GM03348 (cell line): ENCODE measurements at places on chromosomes 12 and 14.

DNA sequence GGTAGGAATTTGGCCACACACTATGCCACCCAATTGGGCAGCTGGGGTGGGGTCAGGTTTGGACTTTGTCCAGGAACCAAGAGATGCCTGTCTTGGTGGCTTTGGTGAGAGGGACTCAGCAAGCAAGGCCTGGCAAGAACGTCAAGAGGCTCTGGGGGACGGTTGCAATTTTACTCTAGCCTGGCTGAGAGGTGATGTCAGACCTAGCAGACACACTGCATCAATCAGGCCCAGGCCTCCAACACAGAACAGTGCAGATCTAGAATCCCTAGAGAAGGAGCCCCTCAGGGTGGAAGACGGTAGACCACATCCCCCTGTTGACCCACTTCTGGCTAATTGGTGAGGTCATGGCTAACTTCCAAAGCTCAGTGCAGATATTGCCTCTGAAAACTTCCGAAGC lies 1.6 kb upstream of the UNC119B start:
- no peak for DNase-seq

- no peak for DNase-seq
Measured at GRCh38 chr14:95944462-95944861, 67.8 kb downstream of the TUNAR start.

DNA sequence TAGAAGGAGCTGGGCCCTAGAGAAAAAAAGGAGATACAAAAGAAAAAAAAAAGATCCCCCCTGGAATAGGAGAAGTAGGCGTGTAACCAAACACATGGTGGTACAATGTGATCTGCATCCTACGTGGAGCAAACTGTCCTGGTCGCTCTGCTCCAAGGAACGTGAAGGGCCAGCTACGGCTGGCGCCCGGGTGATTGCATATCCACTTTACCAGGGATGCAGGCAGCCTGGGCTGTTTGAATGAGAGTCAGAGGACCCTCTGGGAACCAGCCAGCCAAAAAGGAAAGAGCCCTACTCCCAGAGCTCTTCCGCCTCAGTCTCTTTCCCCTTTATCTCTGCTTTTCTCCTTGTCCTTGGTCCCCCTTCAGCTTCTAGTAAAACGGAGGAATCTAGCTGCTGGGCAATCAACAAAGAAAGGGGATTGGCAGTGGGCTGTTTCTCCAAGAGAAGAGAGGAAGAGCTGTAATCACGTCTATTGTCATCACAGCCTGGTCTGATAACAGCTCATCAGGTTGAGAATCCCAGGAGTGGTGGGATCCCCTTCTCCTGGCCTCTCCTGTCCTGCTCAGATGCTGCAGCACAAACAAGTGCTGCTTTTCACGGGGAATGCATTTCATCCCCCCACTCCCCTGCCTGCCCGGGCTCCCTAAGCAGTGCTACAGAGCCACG lies 156.0 kb downstream of the ADCK1 start:
- DNase-seq: no peak

GRCh38 chr14:55713486-55713885 lies 133.5 kb downstream of the KTN1 start:
- no peak for DNase-seq

- DNase-seq: no peak
Measured at GRCh38 chr12:113347892-113348291, 10.5 kb upstream of the PLBD2 start.

GRCh38 chr14:101236496-101237251 lies 324.6 kb upstream of the DIO3 start:
- no peak for DNase-seq

DNA sequence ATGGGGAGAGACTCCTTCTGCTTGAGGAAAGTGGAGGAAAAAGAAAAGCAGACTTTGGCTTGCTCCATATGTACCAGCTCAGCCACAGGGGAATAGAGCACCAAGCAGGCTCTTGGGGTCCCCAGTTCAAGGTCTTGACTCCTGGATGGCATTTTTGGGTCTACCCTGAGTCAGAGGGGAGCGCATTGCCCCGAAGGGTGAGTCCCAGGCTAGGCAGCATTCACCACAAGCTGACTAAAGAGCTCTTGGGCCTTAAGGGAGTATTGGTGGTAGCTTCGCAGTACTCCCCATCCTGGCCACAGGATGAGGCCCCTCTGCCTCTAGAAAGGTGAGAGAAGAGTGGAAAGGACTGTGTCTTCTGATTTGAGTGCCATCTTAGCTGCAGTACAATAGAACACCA lies 19.8 kb upstream of the UNC79 start:
- DNase-seq: no peak

GRCh38 chr14:60652674-60653651 lies 3.7 kb upstream of the SIX1 start:
- DNase-seq: no peak

- no peak for DNase-seq
Measured at GRCh38 chr12:2642176-2642892, 152.4 kb upstream of the FKBP4 start.

DNA sequence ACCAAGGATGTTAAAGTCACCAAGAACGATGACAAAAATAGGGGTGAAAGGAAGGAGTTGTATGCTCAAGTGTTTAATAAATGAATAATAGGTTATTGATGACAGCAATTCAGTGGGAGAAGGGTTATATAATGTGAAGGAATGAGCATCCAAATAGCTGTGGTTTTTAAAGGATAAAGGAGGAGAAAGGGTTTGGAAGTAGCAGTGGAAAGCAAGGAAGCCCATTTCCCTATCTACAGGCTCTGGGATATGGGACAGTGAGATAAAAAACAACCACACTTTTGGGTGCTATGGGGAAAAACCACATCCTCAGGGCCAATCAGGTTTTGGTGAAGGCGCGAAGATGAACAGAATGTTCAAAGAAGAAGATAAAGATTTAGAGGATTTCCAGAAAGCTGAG lies 258.6 kb downstream of the ZFP36L1 start:
- no peak for DNase-seq

DNA sequence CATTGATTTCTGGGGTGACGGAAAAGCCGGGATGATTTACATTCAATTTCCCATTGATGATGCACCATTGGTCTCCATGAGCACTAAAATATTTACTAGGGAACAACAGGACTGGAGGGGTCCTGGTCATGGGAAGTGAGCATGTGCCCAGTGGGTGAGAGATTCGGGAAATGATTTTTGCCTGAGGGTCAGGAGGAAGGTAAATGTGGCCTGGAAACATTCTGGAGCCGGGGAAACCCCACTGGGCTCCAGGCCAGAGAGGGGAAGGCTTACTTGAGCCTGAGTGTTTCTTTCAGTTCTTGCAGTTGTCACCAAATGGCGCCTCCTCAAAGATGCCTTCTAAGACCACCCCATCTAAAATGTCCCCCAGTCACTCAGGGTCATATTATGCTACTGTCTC lies 532.3 kb upstream of the TBX3 start:
- DNase-seq: no peak

DNA sequence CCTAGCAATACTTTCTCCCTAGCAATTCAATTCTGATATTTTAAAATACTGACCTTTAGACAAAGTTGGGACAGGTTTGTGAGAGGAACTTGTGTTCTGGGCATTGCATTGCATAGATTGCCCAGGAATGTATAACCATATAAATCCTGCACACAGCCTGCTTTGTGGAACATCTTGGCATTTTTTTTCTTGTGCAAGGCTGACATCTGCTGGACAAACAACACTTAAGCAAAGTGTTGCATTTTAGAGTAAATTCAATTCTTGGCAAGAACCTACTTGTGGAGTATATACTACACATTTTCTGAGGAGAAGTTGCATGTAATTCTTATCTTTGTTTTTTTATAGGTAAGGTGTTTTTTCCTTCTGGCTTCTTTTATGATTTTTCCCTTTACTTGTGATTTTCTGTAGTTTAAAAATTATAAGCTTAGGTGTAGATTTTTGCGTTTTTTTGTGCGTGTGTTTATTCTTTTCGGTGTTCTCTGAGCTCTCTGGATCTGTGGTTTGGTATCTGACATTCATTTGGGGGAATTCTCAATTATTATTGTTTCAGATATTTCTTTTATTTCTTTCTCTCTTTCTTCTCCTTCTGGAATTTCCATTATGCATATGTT lies 26.4 kb downstream of the TESPA1 start:
- peak; percentile 72 for DNase-seq

DNA sequence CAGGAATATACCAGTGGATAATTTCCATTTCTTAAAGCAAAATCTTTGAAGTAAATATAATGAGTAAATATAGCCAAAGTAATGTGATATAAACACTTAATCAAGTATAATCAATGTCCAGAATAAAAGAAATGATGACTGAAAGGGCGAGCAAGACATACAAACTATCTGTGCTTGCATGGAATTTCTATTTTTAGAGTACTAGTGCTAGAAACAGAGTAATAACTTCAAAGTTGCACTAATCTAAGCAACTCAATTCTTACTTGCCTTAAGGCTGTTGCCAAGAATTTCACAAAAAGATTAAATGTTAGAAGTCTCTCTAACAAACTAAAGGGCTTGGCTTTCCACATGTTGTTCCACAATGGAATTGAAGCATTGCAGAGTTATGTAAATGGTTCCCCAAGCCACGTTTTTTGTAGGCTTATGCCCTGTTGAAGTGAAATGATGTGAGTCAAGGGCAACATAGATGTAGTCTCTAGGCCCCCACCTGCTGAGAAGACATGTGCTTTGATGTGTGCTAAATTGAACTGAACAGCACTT lies 175.0 kb upstream of the LMNTD1 start:
- DNase-seq: no peak

GRCh38 chr12:3667485-3667884 lies 85.4 kb downstream of the CRACR2A start:
- no peak for DNase-seq

- no peak for DNase-seq
Measured at GRCh38 chr14:91126761-91127160, 12.9 kb downstream of the DGLUCY start.

DNA sequence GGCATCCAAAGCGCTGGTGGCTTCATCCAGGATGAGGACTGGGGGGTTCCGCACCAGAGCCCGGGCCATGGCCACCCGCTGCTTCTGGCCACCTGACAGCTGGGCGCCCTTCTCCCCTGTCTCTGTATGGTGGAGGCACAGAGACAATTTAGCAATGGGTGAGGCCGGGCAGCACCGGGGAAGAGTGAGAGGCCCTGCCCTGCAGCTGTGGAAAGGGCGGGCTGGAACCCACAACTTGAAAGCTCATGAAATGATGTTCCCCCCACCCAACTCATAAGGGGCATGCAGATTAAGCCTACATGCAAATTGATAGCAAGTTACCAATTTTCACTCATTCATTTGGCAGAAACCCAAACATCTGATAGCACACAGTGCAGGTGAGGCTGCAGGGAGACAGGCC lies 34.1 kb downstream of the ABCB9 start:
- DNase-seq: no peak

GRCh38 chr12:124837958-124838803 lies 25.5 kb downstream of the SCARB1 start:
- peak; percentile 91 for DNase-seq

DNA sequence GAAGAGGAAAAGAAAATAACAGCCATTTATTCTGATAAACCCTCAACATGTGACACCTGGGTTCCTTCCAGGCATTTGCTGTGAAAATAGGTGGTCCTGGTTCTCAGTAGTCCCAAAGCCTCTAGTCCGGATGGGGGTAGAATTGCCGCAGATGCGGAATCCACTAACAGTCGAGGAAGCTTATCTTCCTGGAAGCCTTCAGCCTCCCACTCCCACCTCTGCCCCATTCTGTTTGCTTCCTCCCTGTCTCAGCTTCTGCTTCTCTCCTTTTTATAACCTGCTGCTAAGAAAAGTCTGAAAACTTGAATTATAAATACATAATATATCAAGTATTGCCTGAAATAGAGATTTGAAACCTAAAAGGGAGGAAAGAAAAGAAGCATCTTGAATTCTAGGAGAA lies 14.0 kb upstream of the MAP3K9 start:
- DNase-seq: no peak

DNA sequence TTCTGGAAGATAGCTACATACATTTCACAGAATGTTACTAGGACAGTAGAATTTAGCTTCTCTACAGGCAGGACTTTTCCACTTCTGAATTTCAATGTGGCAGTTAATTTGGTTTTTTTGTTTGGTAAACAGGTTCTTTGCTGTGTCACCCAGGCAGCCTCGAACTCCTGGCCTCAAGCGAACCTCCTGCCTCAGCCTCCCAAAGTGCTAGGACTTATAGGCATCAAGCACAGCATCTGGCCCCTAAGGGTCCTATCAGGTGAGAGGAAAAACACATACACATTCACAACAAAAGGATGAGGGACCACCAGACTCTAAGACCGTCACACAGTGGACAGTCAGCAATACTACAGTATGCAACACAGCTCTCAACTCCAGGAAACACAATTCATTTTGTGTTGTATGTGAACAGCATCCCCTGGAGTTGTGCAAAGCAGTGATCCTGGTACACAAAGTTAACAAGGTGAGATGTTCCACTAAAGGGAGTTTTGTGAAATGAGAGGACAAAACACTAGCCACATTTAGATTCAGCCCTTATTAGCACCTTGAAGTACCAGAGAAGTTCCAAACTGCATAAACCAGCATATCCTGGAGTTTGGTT lies 6.9 kb downstream of the ATP2B1 start:
- DNase-seq: no peak

DNA sequence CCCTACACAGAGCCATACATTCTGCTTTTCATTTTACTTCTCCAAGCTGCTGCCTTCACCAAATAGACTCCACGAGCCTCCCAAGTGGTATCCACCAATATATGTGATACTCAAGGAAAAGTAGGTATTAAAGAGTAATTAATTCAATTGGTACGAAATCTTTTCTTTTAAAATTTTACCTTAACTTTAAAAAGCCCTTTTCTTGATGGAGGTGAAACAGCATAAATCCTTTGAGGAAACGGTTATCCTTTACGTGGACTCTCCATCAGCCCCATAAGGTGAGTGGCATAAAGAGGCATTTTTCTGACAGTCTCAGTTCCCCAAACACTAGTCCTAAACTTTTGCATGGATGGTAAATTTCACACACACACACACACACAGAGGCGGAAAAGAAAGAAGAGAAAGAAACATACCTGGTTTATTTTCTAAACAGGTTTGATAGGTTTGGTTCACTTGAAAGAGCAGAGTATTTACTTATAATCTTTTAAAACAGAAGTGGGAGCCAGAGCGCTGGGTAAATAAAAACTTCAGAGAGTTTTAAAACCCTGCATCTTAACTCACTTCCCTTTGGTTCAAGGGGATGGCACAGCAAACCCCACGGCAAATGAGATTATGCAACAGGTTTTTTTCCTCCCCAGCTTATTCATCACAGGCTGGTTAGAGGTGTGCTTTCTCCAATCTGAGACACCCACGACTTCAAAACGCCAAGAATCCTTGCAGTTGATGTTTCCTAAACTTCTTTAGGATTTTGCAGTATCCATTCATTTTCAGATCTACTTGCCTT lies 1.9 kb downstream of the DUSP16 start:
- DNase-seq: peak; percentile 53

DNA sequence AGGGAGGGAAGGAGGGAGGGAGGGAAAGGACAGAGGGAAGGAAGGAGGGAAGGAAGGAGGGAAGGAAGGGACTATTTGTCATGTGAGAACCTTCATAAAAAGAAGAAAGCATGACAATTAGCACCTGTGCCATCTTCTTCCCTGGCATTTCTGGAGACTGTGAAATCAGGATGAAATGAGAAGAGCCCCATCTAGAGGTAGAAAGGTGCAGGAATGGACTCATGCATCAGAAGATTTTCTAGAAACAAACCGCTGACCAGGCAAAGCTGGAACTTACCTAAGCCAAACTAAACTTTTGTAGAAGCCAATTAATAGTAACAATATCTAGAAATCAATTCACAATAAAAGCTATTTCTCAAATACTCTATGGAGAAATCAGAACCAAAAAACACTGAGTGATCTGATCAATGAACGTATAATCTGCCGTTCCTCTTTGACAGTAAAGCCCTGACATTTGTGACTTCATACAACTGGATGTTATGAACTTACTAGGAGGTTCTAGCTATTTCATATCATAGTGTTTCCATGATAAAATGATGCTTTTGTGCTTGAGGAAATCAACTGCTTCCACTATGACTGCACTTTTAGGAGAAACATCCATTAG lies 24.4 kb upstream of the CRACR2A start:
- DNase-seq: peak; percentile 75
